NK-92 treated with Interleukin-12 subunit alpha and Interleukin-12 subunit beta, amount 100 ng/mL, for 24 hours (cell line): ENCODE measurements at places on chromosomes 3 and 15.

- DNase-seq: no peak
Measured at GRCh38 chr3:169090559-169090958, 573.0 kb downstream of the MECOM start.

DNA sequence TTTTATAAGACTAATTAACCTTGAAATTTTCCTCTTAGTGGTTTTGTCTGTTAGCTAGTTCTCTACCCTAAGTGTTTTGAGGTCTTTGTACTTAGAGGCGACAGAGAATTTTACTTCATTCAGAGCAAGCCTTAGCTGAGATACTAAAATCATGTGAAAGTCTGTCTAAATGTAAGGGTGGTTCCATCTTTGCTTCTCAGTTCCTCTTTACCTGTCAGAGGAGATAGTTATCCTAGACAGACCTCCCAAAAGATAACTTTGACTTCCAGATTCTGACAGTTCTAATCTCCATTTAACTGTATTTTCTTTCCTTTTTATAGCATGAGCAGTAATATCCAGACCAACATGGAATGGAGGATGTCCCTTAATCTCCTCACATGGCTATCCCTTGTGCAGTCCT is 34.7 kb downstream of the RNF111 start:
- no peak for DNase-seq

- DNase-seq: no peak
Measured at GRCh38 chr3:137807998-137808397, 43.9 kb downstream of the SOX14 start.

- DNase-seq: no peak
Measured at GRCh38 chr15:25329696-25330095, 109.1 kb downstream of the UBE3A start.

- no peak for DNase-seq
Measured at GRCh38 chr15:95291898-95292472, 1038.5 kb upstream of the NR2F2 start.

DNA sequence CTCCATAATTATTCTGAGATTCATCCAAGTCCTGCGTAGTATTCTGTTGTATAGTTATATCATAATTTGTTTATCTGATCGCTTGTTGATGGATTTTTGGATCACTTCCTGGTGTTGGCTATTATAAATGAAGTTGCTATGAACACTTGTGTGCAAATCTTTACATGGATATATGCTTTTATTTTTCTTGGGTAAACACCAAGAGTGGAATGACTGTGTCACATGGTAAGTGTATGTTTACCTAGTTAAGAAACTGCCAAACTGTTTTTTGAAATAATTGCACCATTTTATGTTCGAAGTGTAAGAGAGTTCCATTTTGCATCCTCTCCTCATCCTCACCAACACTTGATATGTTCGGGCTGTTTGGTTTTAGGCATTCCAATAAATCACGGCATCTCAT is 360.4 kb upstream of the FRG2C start:
- no peak for DNase-seq

- DNase-seq: no peak
Measured at GRCh38 chr15:92921215-92922131, 21.3 kb downstream of the CHD2 start.

GRCh38 chr3:168459226-168459784 is 363.6 kb upstream of the GOLIM4 start:
- no peak for DNase-seq

DNA sequence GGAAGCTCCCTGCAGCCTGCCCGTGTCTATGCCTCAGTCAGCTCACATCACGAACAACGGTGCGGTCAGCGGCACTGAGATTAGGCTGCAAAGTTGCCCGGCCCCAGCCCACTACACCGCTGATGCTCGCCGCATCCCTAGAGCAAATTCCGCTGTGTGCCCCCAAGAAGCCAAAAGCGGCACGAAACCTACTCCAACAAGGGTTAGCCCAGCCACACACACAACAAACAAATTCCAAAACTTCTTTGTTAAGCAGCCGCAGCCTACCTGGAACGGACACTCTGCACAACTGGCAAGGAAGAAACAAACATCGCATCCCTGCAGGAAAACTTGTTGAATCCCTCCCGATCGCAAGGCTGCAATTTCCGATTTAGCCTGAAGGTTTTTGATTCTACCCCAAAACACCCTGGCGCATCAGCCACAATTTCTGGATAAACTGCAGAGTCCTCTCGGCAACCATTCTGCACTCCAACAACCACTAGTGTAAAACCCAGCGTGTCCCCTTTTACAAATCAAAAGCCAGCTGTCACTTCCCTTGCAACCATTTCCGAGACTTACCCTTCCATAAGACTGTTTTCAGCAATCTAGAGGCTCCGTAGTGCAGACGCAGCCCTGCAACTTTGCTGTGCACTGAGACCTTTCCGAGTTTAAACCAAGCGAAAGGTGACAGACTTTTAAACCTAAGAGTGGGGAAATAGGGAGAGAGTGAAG is 449 bp downstream of the ROBO1 start:
- no peak for DNase-seq

- no peak for DNase-seq
Measured at GRCh38 chr15:89051875-89052274, 36.4 kb upstream of the ABHD2 start.

- no peak for DNase-seq
Measured at GRCh38 chr3:178875157-178875556, 196.5 kb downstream of the ZMAT3 start.

DNA sequence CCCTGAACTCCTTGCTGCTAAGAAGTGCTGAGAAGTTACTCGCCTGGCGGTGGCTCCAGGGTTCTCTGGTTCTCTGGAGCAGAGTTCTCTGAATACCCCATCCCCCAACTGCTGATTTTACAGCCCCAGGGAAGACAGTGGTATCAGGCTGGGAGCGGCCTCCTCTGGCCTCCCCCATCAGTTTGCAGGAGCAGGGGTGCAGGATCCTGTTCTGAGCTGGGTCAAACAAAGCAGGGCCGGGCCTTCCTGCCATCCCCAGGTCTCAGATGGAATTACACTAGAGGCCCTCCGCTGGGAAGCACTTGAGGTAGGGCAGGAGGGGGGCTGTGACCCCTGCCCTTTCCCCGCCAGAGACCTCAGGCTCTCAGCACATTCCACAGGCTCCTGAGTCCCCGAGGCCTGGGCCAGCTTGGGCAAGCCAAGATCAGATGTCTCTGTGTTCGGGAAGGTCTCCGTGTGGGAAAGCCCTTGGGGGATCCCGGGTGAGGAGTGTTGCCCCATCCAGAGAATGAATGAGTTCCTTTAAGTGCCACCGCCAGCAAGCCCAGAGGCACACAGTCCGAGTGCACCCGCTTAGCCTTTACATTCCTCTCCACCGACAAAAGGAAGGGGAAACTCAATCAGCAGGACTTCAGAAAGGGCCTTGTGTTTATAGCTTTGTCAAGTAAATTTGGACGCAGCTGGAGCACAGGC is 149.9 kb downstream of the LRRK1 start:
- DNase-seq: no peak

DNA sequence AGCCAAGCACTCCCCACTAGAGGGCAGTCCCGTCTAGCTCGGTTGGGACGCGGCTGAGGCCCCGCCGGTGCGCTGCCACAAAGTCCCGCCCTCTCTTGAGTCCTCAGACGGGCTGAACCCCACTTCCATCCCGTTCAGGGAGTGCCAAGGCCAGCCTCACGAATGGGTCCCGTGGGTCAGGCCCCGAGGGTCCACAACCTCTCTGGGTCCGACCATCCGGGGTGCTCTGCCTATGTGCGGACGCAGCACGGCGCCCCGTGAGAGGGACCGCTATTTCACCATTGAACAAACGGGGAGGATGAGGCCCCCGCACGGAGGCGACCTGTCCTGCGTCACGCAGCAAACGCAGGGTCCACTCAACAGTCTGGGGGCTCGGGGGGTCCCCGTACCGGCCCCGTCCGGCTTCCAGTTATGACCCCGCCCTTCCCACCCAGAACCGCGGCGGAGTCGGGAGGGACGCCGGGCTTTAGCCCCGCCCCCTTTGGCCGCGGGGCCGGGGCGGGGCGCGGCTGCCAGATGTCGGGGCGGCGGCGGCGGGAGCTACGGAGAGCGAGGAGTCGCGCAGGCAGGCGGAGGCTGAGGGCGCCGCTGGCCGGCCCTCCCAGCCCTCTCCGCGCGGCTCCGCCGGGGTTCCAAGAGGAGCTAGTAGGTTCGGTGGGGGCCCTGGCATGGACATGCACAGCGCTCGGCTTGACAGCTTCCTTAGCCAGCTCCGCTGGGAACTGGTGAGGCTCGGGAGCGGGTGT is at the start of gene INKA1:
Gene INKA1 (plus strand): TSS at position 543 of the 746 bp plus-strand sequence. CDS start 132 bp downstream, at position 675.
- DNase-seq: peak; percentile 57

DNA sequence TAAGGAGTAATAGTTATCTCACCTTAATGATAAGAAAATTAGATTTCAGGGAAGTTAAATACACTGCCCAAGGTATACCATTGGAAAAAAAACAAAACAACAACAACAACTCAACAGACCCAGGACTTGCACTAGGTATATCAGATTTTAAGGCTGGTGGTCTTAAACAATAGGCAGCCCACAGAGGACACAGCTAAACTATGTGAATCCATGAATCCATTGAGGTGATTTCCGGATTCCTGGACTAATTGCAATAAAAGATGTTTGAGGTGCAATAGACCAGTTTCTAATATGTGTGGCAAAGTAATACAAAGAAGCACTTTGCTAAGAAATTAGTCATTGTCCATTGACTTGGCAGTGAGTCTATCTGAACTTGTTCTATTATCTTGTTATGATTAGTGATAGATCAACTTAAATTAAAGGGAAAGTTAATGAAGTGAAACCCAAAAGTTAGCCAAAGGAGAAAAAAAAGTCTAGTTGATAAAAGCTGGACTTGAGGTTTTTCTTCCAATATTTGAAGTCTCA is 60.9 kb upstream of the MAGI1 start:
- DNase-seq: no peak

- DNase-seq: no peak
Measured at GRCh38 chr3:150346981-150347863, 60.9 kb upstream of the TSC22D2 start.

GRCh38 chr3:193673845-193674244 is 80.8 kb downstream of the OPA1 start:
- no peak for DNase-seq

DNA sequence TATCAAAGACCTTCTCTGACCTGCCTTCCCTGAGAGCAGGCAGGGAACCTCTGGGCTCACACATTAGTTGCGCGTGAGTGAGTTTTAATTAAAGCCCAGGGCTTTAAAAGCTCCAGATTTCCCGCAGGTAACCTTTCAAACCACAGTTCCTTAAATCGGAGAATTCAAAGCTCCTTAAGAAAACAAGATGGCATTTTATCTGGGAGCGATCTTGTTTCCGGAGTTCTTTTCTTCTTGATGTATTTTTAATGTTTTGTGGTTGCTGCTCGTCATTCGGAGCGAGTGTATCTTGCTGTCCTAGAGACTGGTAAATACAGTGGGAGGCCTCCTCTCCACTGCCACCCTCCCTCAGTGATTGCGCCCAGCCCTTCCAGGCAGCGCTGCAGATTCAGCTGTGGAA is 284.3 kb downstream of the CLSTN2 start:
- no peak for DNase-seq

DNA sequence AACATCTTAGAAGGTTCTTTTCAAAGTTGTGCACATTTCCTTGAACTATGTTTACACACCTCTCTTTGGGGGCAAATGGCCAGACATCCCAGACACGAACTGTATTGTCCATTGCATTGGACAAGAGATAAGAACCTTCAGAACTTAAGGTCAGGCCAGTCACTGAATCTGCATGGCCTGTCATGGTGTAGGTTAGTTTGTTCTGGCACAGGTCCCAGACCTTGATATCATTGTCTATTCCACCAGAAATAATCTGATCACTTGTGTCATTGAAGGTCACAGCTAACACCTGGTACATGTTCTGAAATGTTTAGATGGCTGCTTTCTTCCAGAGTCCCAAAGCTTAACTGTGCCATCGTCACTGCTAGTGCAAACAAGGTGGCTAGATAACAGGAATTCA is 55.7 kb downstream of the KCNAB1 start:
- no peak for DNase-seq

- DNase-seq: no peak
Measured at GRCh38 chr3:101879623-101880284, 30.4 kb downstream of the NFKBIZ start.

DNA sequence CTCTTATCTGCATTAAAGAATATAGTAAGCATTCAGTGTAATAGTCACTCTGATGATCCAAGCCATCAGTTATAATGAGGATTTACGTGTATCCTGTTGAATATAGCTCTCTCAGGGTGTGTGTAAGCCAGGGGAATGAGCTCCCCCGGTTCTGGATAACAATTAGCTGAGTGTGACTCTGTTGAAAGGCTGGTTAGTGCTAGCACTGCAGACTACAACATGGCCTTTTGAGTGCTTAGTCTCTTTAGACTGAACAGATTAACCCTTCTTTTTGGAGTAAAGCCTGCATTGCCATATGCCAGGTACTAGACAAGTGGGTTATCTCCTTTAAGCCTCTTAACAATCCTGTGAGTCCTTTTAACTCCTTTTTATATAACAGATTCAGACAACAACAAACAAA is 119.5 kb downstream of the TMEM108 start:
- DNase-seq: no peak
